ENCODE measurements at places on chromosomes 1 and 21.
A peak's percentile ranks its signal among the peaks of the same experiment; 100 is the strongest.

DNA sequence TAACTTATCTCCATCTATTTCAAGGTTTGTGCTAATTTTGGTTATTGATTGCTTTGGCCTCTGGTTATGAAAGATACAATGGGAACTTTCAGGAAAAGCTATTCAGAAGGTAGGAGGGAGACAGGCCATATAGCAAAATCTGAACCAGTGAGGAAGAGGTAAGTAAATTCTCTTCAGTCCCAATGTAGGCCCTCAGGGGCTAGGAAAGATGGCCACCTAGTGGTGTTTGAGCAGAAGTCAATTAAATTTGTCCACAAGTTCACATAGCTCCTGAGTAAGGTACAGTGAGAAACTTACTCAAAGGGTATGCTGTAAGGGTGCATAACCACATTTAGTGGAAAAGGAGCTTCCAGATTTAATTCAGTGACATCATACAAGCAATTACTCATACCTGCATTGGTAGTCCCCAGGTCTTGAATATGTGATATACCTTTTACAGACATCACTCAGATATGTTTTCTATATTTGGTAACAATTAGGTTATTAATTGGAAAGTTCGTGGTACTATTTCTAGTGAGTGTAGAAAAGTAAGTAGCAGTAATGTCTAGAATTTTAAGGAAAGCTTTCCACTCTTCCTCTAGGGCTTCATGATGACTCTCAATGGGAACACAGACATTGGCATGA is 21.4 kb upstream of the FMO1 start:
- DNase-seq, result no peak

DNA sequence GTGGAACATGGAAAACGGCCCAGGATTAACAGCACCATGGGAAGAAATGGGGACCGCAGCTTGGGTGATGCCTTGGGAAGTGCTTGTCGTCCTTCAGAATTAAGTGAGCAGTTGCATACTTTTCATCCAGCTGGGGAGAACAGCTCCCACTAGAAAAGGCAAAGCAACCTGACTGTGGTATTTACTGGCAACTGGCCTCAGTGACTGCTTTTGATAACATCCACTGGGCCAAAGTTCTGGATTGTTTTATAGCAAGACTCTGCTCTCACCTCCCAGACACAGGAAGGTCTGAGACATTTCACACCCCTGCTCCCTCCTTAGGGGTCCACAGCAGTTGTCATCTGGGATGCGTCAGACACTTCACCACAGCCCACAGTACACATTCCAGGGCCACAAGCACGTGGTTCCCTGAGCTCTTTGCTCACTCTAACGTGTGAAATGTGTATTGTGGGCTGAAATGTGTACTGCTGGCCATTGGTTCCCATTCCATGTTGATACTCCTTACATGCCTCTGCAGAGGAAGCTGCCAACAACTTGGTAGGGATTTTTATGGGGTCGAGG is 6.6 kb downstream of the PAPPA2 start:
- no peak for DNase-seq

GRCh38 chr1:205013683-205014367 is 29.2 kb upstream of the CNTN2 start:
- no peak for DNase-seq

DNA sequence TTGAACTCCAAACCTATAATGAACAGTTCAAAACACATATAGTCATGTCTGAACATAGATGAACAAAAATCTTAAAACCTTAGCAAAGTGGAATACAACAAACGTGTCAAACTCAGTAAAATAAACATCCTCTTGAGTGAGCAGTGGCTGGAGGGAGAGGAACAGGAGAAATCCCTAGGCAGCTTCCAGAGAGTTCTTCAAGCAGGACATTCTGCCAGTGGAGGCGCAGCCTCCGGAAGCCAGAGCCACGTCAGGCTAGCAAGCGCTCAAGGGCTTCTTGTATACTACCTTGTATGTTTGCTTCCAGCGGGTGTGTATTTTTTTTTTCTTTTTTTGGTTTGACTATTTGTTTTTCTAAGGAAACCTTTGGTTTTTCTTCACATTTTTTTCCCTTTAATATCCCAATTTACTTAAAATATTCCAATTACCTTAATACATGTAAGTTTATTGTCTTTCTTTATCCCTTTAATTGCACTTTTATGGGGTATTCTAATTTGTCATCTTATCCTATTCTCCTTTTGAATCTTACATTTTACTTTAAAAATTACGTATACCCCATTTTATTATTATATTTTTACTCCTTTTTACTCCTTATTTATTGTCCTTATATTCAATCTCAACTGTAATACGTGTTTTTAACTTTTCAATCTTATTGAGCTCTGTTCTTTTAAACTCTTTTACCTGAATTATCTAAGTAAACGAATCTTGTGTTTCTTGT is 42.0 kb downstream of the COLGALT2 start:
- DNase-seq, result no peak

DNA sequence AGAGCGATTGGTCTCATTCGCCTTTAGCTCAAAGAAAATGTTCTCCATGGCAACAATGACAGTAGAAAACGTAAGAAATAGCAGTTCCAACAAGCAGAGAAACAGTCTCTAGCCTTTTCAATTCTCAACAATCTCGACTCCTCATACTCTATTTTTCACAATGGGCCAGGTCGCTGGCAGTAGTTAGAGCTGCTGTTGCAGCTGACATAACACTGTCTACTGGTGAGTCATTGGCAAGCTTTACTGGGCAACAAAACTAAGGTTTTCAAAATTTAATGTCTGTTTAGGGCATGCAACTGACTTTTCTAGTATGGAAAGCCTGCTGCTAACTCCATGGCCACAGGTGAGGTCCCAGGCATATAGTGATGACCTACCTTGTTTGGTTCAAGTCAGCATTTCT is 221.1 kb upstream of the KAZN start:
- DNase-seq, result no peak

GRCh38 chr21:46252840-46253239 is 24.3 kb upstream of the LSS start:
- no peak for DNase-seq

DNA sequence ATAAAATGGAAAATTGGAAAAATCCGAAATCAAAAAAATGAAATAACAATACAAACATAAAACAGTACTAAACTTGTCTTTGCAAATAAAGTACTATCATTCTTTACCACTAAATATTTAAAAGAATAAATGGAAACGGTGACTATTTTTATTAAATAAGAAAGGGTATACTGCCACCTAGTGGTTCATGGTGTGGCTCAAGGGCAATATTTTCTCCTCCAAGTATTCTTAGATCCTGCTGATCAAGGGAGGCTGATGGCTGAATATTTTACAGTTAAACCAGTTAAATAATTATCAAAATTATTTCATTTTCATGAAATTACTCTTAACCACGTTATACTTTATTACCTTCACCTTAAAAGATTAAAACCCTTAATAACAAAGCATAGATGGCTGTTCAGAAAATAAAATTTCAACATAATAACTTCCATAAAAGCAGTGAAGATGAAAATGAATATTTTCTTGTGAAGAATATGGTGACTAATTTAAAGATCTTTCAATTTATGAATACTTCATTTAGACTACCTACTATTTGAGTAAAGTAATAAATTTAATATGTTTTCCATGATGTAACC is 1793.9 kb downstream of the NCAM2 start:
- DNase-seq, result no peak

DNA sequence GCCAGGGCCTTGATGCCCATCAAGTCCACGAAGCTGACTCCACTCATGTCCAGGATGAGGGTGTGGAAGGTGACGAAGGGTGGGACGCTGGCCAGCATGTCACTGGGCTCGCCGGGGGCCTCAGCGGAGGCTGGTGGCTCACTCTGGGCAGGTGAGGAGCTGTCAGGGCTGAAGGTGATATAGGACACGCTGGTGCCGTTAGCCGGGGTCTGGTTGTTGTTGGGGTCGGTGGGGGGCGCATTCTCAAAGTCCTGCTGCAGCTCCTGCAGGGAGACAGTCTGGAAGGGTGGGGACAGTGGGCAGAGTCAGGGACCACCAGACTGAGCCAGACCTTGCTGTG is 21.7 kb downstream of the SLC26A9 start:
- DNase-seq, result no peak

DNA sequence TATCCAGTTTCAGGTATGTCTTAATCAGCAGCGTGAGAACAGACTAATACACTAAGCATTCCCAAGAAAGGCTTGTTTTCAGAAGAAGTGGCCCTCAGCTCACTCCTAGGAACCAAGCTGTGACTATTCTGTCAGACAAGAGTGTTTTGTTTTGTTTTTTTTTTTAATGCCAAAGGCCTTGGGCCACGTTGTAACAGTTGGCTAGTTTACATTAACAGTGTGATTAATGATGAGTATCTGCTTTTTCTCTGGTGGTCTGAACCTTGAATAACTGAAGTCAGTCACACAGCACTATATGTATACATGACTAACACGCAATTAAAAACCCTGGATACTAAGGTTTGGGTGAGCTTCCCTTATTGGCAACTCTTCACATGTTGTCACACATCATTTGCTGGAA is 21.9 kb downstream of the DPYD start:
- no peak for DNase-seq

- no peak for DNase-seq
Measured at GRCh38 chr1:244672946-244673682, 20.2 kb downstream of the DESI2 start.

- no peak for DNase-seq
Measured at GRCh38 chr1:24443241-24443656, 27.6 kb downstream of the NIPAL3 start.

GRCh38 chr1:17658837-17659236 is 96.3 kb upstream of the ACTL8 start:
- no peak for DNase-seq

- peak; percentile 53 for DNase-seq
Measured at GRCh38 chr1:198656500-198656932, 17.7 kb downstream of the PTPRC start.

DNA sequence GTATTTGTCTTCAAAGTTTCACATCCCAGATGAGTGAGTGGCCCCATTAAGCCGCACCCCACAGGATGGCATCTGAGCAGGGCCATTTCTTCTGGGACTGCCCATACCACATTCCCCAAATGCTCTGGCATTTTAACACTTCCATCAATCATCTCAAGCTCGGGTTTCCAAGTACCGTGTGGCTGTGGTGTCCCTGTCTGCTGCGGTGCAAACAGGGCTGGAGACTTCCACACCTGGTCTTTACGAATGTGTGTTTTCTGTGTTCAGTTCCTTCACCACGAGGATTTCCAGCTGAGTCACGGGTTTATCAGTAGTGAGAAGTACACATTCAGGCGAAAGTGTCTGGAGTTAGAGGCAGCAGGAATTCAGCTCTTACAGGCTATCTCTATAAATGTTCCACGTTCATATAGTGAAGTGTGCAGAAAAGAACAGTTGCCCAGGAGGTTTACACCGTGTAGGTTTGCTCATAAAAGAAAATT is 195.2 kb downstream of the RHOU start:
- no peak for DNase-seq

GRCh38 chr1:65469889-65470340 is 49.4 kb downstream of the LEPR start:
- DNase-seq, result no peak

DNA sequence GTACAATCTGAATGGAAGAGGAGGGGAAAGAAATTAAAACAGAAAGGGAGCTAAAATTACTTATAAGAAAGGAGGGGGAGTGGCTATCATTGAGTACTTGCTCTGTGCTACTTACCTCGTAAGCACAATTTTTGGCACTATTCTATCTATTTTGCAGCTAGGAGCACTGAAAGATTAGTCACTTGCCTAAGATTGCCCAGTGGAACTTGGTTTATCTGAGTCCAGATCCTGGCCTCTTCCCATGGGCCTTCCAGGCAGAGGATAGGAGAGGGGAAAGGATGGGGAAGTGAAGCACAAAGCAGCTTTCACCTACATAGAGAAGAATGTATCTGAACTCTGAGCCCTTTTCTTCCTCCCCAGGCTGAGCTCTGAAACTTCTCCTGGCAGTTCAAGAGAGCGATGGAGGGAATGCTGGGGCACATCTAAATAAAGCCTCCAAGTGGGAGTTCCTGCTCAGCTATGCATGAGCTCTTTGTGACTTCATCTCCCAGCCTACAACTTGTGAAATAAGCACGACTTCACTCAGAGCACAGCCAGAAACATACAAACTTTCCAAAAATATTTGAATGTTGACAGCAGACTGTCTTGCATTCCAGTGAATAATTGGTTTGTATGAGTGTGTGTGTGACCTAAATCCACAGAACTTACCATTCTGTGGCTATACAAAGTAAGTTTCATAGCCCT is 29.4 kb downstream of the HMGB4 start:
- no peak for DNase-seq

DNA sequence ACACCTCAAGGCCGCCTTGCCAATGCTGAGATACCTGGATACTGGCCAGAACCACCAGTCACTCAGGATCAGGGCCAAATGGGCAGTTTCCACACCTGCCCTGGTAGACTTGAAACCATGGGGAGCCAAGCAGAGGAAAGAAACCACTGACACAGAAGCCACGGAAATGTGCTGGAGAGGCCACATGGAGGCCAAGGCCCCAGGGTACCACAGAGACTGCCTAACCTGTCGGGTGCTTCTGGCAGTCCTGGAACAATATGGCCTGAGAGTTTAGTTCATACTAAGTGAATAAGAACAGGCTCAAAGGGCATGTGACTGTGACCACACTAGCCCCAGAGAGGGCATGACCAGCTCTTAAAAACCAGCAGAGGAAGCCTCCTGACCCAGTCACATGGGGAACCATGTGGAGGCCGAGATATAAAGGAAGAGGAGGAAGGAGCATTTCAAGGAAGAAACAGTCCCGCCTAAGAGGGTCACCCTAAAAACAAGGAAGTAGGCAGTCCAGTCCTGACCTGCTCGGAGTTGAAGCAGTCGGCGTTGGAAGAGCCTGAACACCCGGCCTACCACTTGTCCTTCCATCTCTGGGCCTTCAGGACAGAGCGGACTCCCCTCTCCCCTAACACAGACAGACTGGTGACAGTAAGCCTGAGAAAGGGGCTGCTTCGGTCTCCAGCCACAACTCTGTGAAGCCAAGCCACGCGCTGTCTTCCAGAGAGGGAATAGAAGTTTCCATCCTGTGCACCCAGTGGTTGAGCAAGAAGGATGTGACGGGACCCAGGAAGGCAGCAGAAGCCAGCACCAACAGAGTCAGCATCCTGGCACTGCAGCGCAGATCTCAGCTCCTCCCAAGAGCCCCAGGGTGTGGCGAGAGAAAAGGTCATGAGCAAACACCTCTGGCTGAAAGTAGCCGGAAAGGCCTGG is at the start of gene DENND2D:
TSS of gene DENND2D (minus strand) at position 766 of the 921 bp plus-strand sequence. CDS start at position 579, 187 bp downstream.
- DNase-seq, result peak; percentile 24

DNA sequence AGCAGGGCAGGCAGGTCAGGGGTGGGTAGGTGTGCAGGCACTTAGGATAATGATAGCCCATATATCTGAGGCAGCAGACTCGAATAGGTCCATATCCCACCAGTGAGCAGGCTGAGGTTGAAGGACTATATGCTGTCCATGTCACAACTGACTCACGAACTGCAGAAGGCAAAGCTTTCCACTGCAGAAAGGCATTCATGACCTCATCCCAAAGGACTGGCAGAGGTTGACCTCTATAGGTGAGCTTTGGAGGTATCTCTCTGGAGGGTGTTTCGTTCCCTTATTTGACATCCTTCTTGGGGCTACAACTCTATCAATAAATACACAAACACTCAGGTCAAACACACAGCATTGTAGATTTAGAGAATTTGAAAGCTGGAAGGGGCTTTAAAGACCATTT is 42.8 kb upstream of the MARK1 start:
- no peak for DNase-seq

All from activated T-helper 1 cell treated with anti-CD3 and anti-CD28 coated beads, Interleukin-2, amount 50 U/mL, for 16 hours (primary cell).